HAP-1 (cell line): ENCODE measurements at places on chromosomes 3 and 15.

DNA sequence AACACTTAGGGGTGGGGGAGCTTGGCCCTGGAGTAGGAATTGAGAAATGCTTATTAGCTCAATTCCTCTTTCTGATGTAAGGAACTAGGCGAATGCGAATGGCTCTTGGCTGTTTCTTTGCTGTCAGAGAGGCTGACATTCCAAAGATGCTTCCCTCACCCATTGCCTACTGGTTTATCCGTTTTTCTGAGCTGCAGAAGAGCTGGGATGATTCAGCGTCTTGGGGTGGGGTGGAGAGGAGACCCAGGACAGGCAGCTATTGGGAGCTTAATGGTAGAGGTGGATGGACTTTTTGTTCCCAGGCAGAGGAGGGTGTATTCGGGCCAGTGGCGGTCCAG, 9.8 kb downstream of the PLEKHO2 start:
- DNase-seq, result no peak

DNA sequence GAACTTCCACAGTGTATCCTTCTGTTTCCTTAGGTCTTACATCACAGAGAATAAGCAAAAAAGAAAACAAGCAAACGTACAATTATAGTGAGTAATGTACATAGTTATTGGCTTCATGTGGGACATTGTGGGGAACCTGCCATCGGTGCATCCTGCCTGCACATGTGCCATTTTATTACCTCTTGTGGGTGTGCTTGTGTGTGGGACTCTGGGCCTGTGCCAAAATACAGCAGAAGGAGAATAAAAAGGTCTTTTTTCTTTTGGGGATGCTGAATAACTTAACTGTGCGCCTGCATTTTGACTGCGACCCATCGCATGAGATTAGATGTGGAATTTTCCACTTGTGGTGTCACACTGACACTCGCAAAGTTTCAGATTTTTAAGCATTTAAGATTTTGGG, 169.6 kb upstream of the DCBLD2 start:
- DNase-seq, result no peak

- no peak for DNase-seq
These were observed 401.5 kb upstream of the PROK2 start for GRCh38 chr3:72186400-72186855.

GRCh38 chr3:152496716-152497115, 228.0 kb downstream of the MBNL1 start:
- DNase-seq, result no peak

- DNase-seq, result no peak
These were observed 192.9 kb downstream of the PDE8A start for GRCh38 chr15:85174521-85174920.

DNA sequence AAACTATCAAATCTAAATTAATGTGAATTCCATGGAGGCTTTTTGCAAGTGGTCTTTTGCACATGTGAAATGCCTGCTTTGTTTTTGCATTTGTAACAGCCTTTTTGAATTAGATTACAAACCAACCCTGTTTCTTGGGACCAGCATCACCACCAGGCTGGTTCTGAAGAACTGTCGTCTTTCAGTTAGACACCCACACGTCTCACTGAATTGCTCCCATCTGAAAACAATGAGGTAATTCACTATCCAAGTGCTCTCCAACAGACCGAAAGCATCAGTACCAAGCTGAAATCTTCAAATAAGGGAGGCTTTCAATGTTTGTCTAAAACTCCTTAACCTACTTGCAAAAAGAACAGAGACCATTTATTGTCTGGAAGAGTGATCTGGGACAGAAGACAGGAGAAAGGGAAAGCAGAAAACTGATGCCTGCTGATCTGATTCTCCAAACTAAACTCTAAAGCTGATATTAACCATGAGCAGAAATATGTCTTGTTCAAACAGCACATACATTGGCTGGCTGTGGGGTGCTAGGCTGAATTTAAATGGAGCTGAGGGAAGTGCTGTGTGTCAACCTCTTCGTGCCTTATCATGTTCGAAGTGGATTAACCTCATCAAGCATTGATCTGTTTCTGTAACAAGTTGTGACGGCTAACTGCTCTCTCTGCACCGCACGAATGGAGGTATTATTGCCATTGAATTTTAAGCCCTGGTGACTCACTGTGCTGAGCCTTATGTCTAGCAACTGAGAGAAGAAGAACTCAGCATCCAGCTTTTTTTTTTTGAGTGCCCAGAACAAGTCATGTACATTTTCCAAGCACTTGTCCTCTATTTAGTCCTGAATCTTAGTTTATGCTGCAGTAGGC, 213.7 kb upstream of the P2RY1 start:
- peak; percentile 21 for DNase-seq

- DNase-seq, result no peak
These were observed 20.7 kb downstream of the CCDC12 start for GRCh38 chr3:46955801-46956259.
